SHP77 (cell line): ENCODE measurements at places on chromosomes 12 and 14.

GRCh38 chr12:47910981-47911380 lies 6.2 kb upstream of the VDR start:
- no peak for DNase-seq

DNA sequence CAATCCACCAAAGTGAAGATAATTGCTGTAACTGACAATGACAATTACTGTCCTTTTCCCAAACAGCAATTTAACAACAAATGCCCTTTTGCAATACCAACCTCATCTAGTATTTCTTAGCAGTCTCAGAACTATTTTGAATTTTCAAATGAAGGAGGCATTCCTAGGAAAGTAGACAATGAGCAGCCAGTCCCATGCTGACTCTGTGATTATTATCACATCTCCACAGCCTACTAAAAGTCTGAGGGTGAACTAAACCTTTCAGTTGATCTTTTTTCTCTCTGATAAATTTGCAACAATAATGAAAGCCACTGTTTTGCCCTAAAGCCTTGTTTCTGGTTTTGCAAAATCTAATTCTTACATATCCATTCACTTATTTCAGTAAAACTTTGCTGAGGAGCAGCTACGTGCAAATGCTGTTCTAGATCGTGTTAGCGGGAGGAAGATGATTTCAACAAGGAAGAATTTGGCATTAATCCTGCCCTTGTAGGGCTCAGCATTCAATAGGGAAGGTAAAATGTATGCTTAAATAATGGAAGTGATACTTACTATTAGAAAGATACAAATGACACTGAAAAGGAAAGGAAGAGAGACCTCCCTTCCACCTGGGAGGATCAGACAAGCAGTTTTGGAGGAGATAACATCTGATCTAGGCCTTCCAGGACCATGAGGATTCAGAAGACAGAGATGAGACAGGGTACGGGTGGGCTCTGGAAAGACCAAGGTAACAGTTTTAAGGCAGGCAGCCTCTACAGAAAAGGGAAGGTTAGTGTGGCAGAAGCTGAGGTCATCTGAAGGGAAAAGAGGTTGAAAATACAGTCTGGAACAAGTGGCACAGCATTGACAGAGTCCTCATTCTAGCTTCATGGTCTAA lies 47.4 kb downstream of the SLC38A1 start:
- DNase-seq, result no peak

DNA sequence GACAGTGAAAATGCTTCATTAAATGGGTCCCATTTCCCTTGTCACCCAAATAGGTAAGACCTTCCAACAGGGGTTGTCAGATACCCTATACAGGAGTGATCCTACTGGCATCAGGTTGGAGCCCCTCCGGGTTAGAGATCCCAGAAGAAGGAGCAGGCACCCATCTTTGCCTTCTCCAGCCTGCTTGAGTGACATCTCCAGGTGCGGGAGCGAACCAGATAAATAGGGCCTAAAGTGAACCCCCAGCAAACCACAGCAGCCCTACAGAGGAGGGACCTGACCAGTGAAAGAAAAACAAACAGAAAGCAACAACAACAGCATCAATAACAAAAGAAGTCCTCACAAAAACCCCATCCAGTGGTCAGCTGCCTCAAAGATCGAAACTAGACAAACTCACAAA lies 182.2 kb downstream of the SLC5A8 start:
- no peak for DNase-seq

DNA sequence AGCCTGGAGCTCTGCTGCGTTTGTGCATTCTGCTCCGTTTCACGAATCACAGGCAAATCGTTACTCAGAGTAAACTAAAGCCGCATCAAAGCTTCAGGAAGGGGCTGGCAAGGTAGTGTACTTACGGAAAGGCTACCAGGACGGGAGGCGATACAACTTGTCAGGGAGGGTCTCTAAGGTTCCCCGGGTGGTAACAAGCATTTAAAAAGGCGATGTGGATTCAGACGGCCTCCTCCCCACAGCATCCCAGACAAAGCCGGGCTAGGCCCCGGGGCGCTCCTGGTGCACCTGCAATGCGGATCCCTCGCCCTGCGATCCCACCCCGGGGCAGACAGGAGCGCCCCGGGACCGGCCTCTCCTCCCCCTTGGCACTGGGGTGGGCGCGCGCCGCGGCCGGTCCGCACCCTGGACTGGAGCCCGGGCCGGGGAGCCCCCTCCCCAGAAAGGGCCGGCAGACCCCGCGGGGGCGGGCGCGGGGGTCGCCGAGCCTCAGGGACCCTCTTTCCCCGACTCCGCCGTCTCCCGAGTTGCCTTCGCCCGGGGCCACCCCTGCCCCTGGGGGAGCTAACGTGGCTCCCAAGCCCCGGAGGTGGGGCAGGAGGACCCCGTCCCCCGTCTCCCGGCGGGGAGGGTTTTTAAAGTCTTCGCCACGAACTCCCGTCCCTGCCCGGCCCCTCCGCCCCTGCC lies 718 bp downstream of the CCDC92 start:
- peak; percentile 63 for DNase-seq

GRCh38 chr12:12365931-12366431 lies 9.1 kb downstream of the BORCS5 start:
- DNase-seq, result no peak

GRCh38 chr12:61291647-61292046 lies 968.6 kb upstream of the USP15 start:
- DNase-seq, result no peak

- peak; percentile 26 for DNase-seq
Measured at GRCh38 chr14:22391908-22392565, 197.0 kb downstream of the DAD1 start.

GRCh38 chr14:20387576-20387975 lies 25.7 kb downstream of the TEP1 start:
- no peak for DNase-seq

GRCh38 chr12:41962171-41962572 lies 182.5 kb downstream of the GXYLT1 start:
- DNase-seq, result peak; percentile 50

DNA sequence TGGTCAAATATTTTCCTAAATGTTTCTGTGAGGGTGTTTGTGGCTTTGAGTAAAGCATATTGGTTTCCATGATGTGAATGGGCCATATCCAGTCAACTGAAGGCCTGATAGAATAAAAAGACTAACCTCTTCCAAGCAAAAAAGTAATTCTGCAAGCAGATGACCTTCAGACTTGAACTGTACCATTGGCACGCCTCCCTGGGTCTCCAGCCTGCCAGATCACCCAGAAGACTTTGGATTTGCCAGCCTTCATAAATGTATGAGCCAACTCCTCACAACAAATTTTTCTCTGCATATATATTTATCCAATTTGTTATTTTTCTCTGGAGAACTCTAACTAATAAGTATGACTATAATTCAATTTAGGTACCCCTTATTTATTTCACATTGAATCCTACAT lies 190.3 kb downstream of the KIF21A start:
- no peak for DNase-seq

DNA sequence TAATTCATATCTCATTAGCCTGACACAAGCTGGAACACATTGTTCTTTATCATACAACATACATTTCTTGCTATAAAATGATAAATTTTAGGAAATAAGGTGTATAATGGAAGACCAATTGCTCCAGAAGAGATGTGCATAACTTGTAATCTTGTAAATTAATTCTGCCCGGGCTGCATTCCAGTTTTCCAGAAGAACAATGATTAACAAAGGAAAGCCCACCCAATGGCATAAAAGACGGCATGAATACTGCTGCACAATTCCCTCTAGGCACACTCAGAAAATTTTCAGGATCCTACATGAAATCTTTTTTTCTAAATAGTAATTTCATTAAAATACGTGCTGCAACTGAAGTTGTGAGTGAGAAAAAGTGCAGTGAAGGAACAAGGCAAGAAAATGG lies 137.4 kb upstream of the KRR1 start:
- DNase-seq, result no peak

DNA sequence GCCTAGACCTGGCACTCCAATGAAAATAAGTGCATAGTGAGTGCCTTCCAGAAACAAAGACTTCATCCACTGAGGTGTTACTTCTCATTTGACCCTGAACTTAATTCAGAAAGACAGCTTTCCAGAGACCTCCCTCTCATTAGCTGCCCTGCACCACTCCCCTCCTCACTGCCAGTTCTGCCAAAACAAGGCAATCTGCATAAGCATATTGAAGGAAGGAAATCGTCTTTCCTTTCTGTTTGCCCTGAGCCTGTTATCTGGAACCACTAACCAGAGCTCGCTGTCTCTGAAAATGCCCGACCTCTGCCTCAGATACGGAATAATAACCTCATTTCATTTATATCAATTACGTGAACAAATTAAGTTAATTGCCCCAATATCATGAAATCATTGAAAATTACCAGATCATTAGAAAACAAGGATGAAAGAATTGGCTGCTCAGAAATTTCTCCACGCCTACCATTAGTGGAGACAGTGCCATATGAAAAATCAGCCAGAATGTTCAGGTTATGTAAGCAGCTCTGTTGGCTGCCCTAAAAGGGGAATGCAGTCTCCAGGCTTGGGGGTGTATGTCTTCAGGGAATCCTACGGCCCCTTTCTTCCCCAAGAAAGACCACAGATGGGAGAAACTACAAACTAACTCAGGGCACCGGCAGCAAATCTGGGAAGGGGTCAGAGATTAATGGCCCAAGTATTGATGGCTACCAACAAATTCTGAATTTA lies 149.9 kb upstream of the FKBP4 start:
- DNase-seq, result no peak

DNA sequence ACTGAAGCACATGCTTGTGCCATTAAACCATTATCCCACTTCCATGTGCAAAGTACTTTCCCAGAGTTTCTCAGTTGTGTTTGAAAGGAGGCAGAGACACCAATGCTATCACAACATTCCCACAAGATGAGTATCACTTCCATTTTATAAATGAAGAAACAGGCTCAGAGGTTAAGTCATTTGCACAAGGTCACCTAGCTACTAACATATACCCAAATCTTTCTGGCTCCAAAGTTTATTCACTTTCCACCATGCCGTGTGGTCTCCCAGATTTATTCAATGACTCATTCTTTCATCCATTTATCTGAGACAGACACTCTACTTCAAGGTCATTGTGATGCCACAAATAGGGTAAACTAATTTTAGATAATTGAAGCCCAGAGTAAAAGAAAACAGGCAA lies 9.4 kb downstream of the ART4 start:
- no peak for DNase-seq

GRCh38 chr12:56271031-56271430 lies 4.3 kb downstream of the COQ10A start:
- no peak for DNase-seq

- DNase-seq, result no peak
Measured at GRCh38 chr12:4483885-4484823, 38.5 kb upstream of the FGF6 start.

DNA sequence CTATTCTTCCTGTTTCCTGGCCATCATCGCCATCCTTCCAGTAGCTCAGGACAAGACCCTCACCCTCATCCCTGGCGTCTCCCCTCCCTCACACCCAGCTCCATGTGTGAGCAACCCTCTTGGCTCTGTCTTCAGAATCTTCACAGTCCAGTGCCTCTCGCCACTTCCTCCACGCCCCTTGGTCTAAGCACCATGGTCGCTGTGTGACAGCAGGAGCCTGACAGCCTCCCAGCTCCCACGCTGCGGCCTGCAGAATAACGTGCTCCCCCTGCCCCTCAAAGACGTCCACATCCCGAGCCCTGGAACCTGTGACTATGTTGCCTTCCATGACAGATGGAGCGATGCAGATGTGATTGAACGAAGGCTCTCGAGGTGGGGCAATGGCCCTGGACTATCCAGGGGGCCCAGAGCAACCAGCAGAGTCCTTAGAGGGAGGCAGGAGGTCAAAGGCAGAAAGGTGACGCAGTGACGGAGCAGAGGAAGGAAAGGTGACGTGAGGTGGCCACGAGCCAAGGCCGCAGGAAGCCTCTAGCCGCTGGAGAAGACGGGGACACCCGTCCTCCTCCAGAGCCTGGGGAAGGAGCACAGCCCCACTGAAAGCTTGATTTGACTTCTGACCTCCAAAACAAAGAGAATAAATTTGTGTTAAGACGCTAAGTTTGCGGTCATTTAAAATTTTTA lies 139.8 kb downstream of the CALM1 start:
- no peak for DNase-seq

- DNase-seq, result no peak
Measured at GRCh38 chr12:57119294-57120085, 8.3 kb upstream of the STAT6 start.

DNA sequence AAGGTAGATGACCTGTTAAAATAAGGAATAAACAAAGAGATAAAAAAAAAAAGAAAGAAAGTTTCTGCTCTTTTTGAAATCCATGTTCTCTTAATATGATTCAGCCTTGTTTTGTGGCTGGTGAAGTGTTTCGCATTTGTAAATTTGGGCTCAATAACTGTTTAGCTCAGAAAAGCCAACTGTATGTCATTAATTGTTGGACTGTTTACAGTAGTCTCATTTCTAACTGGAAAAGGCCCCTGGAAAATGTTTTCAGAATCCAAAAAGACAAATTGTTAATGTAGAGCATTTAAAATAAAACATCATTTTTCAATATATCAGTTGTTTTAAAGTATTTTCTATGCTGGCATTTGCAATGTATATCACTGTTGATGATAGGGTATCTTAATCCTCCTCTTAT lies 47.4 kb upstream of the DYRK2 start:
- DNase-seq, result no peak
